Fibroblast of upper back skin (primary cell): ENCODE measurements at places on chromosomes 3 and 15.

DNA sequence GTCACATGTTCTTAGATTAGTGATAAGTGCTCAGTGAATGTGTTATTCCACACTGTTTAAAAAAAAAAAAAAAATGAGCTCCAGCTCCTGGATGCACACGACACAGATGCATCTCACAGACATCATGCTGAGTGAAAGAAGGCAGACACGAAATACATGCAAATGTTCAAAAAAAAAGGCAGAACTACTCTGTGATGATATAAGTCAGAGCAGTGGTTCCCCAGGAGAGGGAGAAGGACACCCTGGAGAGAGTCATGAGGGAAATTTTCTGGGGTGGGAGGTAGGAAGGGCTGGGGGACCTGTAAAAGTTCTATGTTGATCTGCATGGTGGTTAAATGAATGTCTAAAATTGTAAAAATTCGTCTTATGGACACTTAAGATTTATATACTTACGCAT, 4.3 kb downstream of the CSRNP1 start:
- DNase-seq = no peak

DNA sequence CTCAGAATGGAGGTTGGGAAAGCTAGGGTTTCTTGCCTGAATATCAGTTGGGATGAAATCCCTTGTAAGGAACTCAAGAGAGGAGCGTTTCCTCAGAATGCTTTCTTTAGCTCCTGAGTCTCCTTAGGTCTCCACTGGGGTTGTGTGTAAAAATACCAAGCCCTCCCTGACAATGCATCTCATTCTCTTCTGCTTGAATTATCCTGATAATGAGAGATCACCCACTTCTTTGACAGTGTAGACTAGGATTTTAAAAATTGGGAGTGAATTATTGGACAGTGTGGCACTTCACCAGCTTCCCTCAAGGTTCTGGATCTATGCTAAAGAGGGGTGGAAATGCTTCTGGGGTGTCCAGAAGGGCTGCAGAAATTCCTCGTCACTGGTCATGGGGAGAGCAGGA, 41.8 kb upstream of the POLG start:
- no peak for DNase-seq

DNA sequence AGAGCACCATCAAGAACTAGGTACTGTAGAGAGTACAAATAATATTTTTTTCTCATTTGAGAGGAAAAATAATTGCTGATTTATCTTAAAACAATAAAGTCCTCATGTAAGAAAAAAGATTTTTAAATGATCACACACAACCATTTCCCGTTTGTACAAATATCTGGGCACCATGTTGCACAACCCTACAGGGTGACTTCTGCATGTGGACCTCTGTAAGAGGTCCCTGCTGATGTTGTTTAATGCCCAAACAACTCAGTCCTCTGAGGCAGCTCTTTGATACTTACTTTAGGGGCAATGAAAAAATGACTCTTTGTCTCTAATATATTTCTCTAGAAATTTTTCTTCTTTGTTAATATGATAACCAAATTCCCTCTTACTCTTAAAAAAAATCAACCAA, 168.1 kb upstream of the SATB1 start:
- no peak for DNase-seq

- DNase-seq = no peak
Observed at GRCh38 chr3:186511245-186511644, 32.9 kb downstream of the CRYGS start.

- DNase-seq = no peak
Observed at GRCh38 chr15:95910643-95911212, 419.8 kb upstream of the NR2F2 start.

- DNase-seq = no peak
Observed at GRCh38 chr3:4834403-4834866, 144.8 kb upstream of the BHLHE40 start.

DNA sequence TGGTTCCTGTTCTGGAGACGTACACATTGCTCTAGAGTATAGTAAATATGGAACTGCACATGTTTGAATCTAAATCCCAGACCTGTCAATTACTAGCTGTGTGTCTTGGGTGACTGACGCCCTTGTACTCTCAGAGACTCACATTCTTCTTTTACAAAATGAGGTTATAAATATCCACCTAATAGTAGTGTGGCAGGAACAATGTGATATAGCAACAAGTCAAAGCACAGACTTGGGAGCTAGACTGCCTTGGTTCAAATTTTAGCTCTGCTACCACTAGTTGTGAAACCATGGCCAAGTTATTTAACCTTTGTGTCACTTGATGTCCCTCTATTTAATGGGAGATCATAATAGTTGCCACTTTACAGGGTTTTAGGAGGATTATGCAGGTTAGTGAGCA, 245.6 kb downstream of the CPNE4 start:
- DNase-seq = no peak

DNA sequence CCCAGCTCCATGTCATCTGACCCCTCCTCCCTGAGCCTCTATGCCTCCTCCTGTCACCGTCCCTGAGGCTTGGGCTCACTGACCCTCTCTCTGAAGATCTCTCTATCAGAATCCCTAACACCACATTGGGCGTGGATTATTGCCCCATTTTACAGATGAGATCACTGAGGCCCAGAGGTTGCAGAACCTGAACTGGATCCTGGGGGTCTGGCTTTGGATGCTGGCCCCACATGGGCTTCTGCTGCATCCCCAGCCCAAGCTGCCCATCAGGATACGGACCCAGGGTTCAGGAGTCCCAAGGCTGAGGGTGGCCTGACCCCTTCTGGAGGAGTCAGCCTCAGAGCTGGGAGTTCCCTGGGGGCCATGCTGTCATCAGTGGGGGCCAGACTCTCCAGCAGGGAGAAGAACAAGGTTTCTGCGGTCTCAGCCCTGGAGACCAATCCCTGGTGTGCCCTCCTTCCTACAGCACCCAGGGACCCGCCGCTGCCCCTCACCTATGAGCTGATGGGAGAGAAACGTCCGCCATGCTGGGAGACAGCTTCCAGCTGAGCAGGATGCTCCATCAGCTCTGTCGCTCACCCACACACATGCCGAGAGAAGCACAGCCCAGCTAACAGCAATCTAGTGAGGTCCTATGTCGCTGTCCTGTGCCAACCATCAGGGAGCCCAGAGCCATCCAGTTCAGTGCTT, 273.1 kb downstream of the UACA start:
- DNase-seq = no peak

DNA sequence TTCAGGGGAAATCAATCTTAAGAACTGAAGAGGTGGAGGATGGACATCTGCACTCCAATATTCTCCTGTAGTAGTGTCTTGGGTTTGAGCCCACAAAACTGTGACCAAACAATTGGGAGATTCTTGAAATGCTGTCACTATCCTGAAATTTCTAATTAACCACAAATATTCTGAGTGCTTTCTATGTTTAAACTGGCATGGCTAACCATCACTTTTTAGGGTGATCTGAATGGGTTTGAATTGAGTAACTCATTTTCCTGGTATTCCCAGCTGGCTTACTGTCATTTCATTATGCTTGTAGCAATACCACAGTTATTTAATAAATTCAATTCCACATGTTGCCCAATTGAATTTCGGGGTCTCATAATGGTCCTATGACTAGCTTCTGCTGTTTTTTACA, 216.9 kb upstream of the DCBLD2 start:
- peak; percentile 89 for DNase-seq

DNA sequence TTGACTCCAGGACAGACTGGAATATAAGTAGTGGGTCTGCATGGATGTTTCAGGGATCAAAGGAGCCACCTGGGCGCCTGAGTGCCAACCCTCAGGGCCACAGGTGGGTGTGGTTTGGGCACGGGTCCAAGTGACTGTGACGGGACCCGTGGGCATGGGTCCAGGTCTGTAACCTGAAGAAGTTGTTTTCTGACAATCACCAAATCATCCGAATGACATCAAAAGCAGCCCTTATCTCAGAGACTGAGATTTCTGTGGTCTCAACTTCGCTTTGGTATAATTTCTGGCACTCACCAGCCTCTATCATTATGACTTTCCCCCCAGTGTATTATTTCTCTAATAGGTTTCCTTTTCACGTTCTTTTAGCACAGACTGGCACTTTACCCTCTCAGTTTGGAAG, 24.4 kb downstream of the RLBP1 start:
- no peak for DNase-seq

DNA sequence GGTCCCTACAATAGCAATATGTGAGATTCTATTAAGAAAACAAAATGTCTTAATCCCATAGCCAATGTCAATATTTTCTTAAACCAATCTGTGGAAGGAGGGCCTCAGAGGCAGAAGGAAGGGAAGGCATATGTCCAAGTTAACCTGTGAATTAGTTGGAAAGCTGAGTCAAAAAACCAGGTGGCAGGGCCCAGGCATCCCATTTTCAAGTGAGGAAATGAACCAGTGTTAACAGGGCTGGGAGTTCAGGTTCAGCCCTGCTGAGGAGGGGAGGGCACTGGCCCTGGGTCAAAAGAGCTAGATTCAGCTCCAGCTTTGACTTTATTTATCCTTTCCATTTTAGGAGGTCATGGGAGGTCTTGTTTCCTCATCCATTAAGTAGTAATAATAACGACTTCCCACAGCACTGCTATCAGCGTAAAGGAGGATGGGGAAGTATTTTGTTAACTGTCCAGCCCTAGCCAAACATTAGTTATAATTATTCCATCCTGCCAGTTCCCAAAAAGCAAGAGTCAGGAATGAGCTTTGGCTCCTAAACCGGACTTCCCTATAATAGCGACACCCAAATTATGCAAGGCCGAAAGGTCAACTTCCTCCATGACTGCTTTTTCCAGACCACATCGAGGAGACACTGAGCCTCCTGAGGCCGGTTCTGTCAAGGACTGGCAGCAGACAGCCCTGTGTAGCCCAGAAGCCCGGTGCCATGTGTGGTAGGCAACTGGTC, 3.2 kb downstream of the MASP1 start:
- no peak for DNase-seq

- DNase-seq = no peak
Observed at GRCh38 chr15:74270854-74271520, 34.9 kb downstream of the CCDC33 start.

- no peak for DNase-seq
Observed at GRCh38 chr3:20130106-20130505, 55.9 kb downstream of the SGO1 start.

- peak; percentile 92 for DNase-seq
Observed at GRCh38 chr3:152258448-152259393, 10.0 kb upstream of the MBNL1 start.

DNA sequence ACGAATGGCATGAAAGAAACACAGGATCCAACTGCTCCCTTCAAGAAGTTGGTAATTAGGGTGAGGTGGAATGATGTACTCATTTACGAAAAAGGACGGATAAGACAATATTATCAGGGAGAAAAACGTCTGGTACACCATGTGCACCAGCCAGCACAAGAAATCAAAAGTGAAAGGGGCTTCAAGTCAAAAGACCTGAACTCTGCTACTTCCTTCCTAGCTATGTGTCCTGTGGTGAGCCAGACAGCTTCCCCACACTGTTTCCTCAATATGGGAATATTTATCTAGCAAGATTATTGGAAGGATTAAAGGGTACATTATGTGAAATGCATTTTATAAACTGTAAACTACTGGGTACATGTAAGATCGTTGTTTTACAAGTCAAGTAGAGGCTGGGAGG, 33.9 kb downstream of the RAB27A start:
- DNase-seq = no peak

DNA sequence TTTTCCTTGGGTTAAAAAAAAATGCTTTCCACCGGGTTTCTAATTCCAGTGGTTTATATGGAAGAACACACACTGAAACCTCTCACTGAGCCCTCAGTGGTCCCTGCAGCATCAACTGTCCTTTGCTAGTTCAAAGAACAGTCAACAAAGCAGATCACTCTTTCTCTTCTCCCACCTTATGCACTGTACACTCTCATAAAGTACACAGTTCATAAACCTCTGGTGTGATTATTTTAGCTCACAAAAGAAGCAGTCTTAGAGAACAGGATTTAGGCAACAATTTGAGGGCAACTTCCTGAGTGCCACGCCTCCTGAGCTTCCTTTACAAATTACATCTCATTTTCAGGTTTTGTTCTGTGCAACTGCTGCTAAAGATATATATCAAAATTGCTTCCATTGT, 728.4 kb upstream of the GOLIM4 start:
- DNase-seq = no peak

DNA sequence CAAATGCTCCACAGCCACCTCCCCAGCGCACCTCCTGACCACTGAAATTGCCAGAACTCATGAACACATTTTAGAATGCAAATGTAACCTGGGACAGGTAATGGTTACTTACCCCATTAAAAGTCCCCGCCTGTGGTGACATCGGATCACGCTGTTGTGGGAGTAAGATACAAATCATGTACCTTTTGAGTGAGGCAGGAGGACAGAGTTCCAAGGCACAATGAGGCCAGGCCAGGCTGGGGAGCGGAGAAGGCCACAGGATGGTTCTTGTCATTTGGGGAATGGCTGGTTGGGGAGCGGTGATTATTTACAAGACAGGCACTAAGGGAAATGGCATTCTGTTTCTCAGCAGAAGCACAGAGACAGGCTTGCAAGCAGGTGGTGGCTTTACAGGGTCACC, 490.0 kb downstream of the EDEM1 start:
- DNase-seq = no peak

GRCh38 chr3:32216172-32216783, 22.2 kb upstream of the CMTM8 start:
- DNase-seq = no peak

DNA sequence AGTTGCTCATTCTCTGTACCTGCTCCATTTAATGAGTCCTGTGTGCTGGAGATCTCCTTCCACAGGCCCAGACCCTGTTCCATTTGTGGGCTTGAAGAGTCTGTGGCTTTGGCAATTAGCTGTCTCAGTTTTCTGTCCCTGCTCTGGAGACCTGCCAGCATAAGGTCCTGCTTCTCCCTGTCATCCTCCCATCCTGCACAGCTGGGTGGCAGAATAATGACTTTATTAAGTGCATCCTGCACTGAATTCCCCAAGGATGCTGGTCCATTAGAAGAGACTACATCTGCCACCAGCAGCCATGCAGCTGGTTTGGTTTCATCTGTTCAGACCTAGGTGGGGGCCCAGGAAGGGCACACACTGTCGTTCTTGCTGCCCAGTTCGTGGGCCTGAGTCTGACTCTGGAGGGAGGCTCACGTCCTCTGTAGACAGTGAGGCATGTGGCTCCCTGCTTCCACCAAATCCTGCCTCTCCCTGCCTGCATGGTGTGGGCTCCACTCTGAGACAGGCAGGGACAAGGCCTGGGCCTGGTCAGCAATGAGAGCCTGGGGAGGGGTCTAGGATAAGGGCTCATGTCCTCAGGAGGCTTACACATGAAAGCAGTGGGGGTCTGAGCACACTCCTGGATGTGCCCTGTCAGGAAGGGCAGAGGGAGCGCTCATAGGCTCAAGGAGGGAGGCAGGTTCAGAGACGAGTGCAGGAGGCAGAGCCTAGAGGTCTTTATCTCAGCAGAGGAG, 78.4 kb upstream of the PRR23E start:
- no peak for DNase-seq

- no peak for DNase-seq
Observed at GRCh38 chr3:195800240-195800639, 11.5 kb downstream of the MUC4 start.
